ENCODE measurements at places on chromosomes 1 and 21. TPM values are rescaled to one million over a fixed set of nuclear protein-coding genes. Genes with fewer than 3 reads are reported as not detected.

DNA sequence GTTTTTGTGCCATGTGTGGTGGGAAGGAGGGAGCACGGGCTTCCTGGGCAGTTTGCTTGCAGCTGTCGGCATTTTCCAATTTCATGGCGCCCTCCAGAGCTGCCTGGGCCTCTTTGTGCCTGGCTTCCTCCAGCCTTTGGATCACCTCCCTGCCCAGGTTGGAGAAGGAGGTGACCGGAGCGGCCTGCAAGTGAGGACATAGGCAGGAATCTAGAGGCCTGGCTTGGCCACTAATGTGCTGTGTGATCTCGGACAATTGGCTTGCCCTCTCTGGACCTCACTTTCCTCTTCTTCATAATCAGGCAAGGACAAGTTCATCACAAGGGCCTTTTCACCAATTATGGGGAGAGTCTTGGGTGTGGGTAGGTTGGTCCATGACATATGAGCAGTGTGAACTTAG lies 245.1 kb downstream of the MATN1 start:
- DNase-seq = no peak

The STPG1 gene
- 2.4 TPM for total RNA-seq

DNA sequence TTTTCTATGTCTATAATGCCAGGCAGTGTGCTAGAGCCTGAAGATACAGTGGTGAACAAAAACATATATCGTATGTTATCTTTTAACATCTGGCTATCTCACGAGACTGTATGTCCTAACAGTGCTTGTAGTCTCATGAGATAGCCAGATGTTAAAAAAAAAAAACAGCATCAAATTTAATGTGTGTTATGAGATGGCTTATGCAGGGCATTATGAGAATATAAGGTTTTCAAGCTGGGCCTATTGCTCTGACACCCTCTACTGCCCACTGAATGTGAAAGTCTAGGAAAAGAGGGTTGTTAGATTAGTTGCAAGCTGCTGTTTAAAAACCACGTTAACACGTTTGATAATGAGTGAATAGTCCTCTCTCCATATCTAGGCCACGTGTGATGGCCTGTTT lies 109.8 kb downstream of the CACHD1 start:
- no peak for DNase-seq

GRCh38 chr1:230701895-230702768 lies 11.8 kb downstream of the AGT start:
- no peak for DNase-seq

DNA sequence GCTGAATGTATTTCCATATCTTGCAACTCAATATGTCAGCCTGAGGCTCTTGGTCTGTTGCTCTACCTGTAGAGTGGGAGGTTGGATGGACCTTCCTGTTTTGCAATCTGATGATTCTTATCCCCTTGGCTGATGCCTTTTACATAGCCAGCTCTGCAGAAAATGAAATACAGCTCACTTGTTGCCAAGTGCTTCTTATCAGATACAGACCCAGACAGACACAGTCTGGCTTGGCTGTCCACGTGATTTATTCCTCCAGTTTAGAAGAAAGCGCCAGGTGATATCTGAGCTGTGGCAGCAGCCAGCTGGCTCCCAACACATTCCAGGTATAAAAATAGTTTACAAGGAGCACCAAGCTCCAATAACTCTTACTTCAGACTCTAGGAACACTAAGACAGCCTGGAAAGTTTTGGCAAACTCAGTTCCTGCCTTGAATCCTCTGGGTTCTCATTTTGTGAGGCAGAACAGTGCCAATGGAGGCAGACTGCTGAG lies 479.2 kb upstream of the USP24 start:
- DNase-seq = peak; percentile 57

GRCh38 chr1:93878501-93878888 lies 511 bp downstream of the DNTTIP2 start:
- DNase-seq = no peak

- DNase-seq = no peak
These were observed 83.6 kb downstream of the SGIP1 start for GRCh38 chr1:66617362-66618184.

The CLDN8 gene
- total RNA-seq = 1.6 TPM

The HES5 gene
- 2.5 TPM for total RNA-seq

The RNU1-1 gene
- total RNA-seq = under 0.01 TPM

DNA sequence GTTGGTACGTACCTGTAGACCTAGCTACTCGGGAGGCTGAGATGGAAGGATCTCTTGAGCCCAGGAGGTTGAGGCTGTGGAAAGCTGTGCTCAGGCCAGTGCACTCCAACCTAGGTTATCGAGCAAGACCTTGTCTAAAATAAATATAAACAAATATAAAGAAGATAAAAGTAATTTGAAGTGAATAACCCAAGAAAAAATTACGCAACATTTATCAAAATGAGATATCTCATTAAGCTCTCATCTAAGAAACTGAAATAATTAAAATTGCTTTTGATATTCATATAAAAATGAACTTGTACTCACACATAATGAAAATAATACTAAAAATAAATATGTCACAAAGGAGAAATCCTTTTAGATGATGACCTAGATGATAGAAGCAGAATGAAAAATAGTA lies 647.1 kb upstream of the NCAM2 start:
- DNase-seq = no peak

DNA sequence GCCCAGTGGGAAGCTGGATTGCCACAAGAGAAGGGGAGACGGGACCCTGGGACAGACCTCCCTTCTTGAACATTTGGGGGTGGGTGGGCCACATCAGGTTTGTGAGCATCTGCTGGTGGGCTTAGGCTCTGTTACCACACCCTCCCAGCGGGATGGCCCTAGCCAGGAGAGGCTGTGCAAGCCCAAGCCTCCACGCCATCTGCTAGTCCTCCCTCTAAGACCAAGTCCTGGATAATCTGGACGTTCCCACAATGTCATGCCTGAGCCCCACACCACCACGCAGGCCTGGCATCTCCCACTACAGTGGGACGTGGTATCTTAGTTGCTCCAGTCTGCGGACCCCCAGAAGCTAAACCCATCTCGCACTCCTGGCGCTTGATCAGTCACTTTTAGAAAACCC lies 3.7 kb upstream of the IBA57 start:
- no peak for DNase-seq

DNA sequence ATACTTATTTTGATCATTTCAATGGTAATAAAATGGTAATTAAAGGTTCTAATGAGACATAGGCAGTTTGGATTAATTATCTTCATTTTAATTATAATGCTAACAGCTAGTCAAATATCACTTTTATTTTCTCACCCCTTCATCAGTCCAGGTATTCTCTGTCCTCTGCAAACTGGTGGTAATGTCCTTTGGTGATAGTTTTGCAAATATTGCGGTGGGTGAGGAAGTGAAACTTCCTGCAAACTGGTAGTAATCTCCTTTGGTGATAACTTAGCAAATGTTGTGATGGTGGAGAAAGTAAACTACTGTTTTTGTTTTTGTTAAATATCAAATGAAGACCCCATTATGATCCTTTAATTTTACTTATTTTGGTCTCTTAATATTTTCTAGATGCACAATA lies 209.0 kb downstream of the AMY1C start:
- no peak for DNase-seq

GRCh38 chr1:32525661-32526444 lies 13.4 kb upstream of the ZBTB8A start:
- DNase-seq = no peak

GRCh38 chr1:234246638-234247116 lies 126.6 kb upstream of the COA6 start:
- no peak for DNase-seq

GRCh38 chr21:40923901-40924300 lies 76.9 kb upstream of the DSCAM start:
- no peak for DNase-seq

The DTL gene
- total RNA-seq = 20.7 TPM

The ANGPTL1 gene
- 47.5 TPM for total RNA-seq

DNA sequence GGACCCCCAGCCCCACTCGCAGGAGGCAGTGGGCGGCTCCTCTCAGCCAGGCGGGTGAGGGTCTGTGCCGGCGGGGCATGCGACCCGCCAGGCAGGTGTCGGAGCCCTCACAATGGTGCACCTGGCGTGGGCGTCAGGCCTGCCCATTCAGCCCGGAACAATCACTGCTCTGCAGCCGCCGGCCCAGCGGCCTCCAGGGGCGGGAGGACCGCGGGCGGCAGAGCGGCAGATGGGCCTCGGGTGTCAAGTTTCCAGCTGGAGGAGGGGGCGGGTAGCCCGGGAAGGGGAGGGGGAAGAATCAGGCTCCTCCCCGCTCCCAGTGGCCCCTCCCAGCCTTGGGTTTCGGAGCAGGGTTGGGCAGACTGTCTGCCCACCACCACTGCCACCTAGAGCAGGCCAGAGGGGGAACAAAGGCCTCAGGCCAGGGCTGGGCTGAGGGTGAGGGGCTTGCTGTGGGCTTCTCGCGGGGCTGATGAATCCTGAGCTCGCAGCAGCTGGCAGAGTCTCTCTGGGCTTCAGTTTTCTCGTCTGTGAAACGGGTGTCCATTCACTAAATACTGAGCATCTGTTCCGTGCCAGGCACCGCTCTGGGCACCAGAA lies 39.5 kb upstream of the CASZ1 start:
- peak; percentile 15 for DNase-seq

The OR6N1 gene
- not detected for total RNA-seq

The CD84 gene
- 5.3 TPM for total RNA-seq

- no peak for DNase-seq
These were observed 426.1 kb downstream of the PLPP3 start for GRCh38 chr1:56153276-56153675.

DNA sequence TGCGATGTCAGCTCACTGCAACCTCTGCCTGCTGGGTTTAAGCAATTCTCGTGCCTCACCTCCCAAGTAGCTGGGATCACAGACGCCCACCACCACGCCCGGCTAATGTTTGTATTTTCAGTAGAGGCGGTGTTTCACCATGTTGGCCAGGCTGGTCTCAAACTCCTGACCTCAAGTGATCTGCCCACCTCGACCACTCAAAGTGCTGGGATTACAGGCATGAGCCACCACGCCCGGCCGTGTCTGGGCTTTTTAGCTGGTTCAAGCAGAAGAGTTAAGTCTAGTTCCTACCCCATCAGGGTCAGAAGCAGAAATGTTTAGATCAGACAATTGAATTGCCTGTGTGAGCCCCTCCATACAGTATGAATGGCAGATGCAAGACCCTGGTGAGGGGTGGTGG lies 27.7 kb upstream of the RIPK4 start:
- DNase-seq = no peak

DNA sequence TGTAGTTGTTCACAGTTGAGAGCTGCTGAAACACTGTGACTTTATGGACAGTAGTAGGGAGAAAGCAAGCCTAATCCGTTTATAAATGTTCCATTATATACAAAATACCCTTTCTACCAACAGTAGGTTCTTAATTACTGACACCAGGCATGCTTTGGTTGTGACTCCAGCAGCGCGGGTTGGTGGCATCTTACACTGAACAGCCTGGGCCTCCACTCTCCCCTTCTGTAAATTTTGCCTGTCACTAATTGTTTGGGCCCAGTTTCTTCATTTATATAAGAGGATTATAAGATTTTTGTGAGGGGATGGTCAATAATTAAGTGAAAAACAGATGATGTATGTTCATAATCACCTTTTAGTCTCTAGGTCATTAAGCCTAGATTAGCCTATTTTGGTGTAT lies 58.2 kb downstream of the ITSN1 start:
- no peak for DNase-seq

DNA sequence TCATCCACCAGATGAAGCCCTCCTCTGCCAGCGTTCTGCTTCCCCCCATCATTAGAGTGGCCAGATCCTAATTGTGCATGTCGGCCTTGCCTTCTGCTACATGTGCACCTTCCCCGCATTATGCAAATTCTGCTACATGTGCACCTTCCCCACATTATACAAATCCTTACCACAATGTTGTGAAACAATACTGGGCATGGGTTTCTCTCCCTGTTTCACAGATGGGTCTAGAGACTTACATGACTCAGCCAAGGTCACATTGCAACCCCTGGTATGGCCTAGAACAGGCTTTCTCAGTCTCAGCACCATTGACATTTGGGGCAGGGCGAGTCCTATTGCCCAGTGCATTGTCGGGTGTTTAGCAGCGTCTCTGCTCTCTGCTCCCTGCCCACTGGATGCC lies 1.0 kb upstream of the CELA2A start:
- no peak for DNase-seq

Measured in urinary bladder (tissue), 4 donors.